ENCODE measurements at places on chromosomes 3 and 15. TPM values are rescaled to one million over a fixed set of nuclear protein-coding genes. Genes with fewer than 3 reads are reported as not detected.

CASR gene
- polyA plus RNA-seq = 24.9 TPM

DNA sequence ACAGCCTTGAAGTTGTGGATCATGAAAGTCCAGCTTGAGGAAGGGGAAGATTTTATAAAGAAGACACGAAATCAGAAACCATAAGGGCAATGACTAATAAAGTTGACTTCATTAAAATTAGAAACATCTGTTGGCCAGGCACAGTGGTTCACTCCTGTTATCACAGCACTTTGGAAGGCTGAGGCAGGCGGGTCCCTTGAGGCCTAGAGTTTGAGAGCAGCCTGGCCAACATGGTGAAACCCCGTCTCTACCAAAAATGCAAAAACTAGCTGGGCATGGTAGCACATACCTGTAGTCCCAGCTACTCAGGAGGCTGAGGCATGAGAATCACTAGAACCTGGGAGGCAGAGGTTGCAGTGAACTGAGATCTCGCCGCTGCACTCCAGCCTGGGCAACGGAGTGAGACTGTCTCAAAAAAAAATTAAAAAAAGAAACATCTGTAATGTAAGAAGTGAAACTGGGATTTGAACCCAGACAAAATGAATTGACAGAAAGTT lies 7.9 kb upstream of the UBXN7 start:
- no peak for DNase-seq

VEPH1 gene
- polyA plus RNA-seq = 56.0 TPM

EXD1 gene
- polyA plus RNA-seq = 0.07 TPM

CMSS1 gene
- polyA plus RNA-seq = 47.6 TPM

GOLGA8T gene
- 0.35 TPM for polyA plus RNA-seq

DNA sequence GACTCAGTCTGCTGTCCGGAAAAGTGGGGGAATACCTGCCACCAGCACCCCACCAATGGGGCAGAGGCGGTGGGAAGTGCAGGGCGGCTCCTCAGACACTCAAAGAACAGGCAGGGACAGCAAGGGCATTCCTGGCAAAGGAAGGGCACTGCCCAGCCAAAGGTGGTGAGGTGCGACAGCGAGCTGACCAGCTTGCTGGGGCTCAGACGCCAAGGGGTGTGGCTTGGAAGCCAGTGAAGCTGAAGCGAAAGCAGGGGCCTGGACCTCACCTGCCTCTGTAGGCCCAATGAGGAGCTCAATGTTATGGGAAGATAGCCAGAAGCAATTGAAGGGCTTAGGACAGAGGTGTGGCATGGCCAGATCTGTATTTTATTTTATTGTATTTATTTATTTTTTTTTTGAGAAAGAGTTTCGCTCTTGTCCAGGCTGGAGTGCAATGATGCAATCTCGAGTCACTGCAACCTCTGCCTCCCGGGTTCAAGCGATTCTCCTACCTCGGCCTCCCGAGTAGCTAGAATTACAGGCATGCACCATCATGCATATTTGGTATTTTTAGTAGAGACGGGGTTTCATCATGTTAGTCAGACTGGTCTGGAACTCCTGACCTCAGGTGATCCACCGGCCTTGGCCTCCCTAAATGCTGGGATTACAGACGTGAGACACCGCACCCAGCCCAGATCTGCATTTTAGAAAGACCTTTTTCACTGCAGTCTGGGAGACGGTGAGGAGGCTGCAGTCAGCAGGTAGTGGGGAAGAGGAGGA lies 4.4 kb upstream of the LMAN1L start:
- DNase-seq = no peak

DNA sequence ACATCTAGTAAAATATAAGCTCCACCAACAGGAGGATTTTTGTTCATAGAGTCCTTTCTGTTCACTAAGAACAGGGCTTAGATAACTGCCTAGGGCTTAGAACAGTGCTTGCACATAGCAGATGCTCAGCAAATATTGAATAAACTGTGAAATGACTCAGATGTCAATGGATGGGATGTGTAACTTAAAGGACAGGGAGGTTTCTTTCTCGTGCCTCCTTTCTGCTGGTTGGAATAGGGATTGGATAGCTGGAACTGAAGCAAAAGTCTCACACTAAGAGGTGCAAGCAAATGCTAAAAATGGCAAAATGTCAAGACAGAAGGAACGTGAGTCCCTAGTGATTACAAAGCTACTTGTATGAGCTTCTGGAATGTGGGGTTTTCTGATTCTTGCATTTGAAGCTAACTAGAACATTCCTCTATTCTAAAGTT lies 392.8 kb upstream of the WNT5A start:
- no peak for DNase-seq

DNA sequence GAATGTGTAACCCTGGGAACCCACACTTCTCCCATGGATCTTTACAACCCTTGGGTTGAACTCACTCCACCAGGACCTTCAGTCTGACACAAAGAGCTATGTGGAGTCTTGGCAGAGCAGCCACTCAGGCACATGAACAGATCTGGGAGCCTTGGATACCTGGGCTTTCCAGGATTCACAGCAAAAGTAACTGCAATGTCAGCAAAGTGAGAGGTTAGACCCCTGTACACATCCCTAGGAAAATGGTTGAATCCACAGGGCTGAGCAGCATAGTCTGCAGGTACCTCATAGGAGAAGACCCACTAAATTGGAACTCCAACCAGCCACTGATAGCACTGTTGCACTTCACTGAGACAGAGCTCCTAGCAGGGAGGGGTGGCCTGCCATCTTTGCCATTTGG lies 59.6 kb downstream of the ILDR1 start:
- DNase-seq = no peak

FRMD4B gene
- polyA plus RNA-seq = 48.7 TPM

DNA sequence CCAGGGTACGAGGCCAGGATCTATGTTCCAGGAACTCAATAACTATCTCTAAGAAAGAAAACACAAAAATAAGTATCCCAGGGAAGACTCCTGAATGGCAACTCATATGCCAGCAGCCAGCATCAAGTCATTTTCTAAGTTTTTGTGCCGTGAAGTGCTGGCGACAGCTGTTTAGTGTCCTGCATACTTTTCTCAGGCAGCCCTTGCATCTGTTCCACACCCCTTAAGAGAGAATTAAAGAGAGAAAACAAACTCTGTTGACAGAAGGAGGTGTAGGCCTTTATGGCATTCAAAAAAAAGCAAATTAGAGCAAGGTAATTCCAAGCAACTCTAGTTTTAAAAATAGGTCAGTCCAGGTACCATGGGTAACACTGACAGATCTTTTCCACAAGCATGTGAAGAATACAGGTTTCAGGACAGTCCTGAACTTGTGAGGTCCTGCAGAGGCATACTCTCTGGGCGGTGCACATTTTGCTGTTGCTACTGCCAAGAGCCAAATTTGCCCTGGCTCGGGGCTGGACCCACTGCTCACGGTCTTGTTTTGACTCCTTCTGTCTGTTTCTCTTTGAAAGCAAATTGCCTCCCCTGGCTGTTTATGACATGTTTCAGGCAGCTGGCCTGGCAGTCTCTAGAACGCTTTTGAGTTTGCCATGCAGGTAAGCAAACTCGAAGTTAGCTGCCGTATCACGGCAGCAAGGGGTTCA lies 252.1 kb upstream of the ADAMTS9 start:
- DNase-seq = no peak

DNA sequence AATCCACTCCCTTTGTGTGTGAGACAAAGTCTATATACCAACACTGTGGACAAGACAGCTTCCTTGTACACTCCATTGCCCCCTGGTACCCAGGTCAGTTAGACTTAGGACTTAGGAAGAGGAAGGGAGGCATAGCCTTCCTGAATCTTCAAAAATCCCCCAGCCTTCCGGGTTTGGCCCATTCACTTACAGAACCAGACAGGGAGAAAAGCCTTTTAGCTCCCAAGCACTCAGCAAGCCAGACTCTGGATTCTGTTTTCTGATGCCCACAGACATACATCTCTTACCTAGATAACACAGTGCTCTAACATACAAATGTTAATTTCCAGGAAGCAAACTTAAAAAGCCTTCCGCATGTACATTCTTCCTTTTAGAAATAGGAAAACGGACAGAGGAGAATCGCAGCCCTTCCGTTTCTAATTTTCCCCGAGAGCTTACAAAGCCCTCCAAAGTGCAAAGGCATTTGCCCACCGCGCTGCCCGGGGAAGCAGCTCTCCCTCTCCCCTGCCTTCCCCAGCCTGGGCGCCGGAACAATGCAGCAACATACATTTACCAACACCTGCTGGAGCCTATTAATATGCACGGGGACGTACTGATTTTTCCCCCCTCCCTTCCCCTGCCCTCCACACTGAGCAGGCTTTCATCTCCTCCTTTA lies 442.0 kb downstream of the MAGI1 start:
- DNase-seq = peak; percentile 14

C3orf80 gene
- polyA plus RNA-seq = 0.45 TPM

ZNF80 gene
- polyA plus RNA-seq = 0.15 TPM

- no peak for DNase-seq
Observed at GRCh38 chr3:16599694-16600093, 5.5 kb downstream of the DAZL start.

DGKG gene
- 0.43 TPM for polyA plus RNA-seq

GRCh38 chr3:97967966-97968365 lies 4.3 kb downstream of the RIOX2 start:
- no peak for DNase-seq

DNA sequence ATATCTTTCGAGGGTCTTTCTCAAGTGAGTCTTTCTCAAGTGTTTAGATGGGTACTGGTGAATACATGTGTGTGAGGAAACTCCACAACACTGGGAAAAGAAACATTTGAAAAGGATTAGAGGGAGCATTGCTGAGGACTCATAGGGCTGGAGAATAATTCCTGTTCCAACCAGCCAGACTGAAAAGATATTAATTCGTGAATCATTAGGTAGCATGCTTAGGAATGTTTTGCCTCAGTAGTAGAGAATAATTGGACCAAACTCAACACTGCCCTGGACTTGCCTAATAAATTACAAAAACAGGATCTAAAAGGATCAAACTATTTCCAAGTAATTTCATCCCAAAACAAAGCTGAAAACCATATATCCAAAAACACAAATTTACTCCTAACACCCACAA lies 17.3 kb downstream of the PP2D1 start:
- no peak for DNase-seq

GRCh38 chr15:63004211-63004610 lies 38.3 kb upstream of the TPM1 start:
- DNase-seq = no peak

DNA sequence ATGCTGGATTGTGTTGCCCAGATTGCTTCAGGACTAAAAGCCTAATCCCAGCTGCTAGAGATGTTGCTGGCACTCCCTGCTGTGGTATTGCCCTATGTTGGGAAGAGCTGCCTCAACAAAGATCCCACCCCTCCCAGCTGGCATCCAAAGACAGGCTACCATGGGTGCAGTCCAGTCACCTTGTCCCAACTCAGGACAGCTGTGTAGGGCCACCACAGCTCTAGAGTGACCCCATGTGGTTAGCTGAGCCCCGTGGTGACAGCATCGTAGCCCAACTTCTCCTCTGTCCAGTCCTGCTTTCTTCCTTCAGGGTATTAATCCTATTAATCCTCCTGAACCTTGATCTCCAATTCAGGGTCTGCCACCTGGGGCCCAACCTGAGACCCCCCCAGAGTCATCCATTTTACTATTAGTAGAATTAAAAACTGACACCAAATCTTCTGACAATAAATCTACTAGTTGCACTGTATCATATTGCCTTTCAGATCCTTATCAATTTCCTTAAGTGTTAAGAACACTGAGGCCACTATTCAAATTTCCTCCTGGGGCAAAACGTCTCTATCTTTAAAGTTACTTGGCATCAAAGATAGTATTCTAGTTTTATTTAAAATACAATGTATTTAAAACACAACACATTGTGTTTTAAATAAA lies 83.5 kb downstream of the AQP9 start:
- DNase-seq = no peak

VIPR1 gene
- 1.9 TPM for polyA plus RNA-seq

LEKR1 gene
- 3.2 TPM for polyA plus RNA-seq

GRCh38 chr3:126085841-126086240 lies 1.9 kb upstream of the SLC41A3 start:
- DNase-seq = no peak

- peak; percentile 56 for DNase-seq
Observed at GRCh38 chr3:40923651-40924050, 275.7 kb upstream of the CTNNB1 start.

GJD2 gene
- polyA plus RNA-seq = not detected

DNA sequence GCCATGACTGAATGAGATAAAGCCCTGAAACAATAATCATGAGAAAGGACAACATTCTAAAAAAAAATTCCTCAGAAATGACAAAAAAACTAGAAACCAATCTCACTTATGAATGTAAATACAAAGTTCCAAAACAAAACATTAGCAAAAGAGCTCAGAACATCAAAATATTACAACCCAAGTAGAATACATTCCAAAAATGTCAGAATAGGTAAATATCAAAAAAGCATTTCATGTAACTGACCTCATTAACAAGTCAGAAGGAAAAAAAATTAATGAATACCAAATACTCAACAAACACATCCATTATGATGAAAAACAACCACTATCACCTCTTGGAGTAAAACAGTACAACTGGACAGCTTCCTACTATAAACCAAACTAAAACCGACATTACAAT lies 93.1 kb downstream of the DLG1 start:
- DNase-seq = no peak

- DNase-seq = peak; percentile 26
Observed at GRCh38 chr3:179324270-179324754, 1.5 kb downstream of the ZNF639 start.

- no peak for DNase-seq
Observed at GRCh38 chr15:91368611-91369010, 268.6 kb downstream of the SV2B start.

DNA sequence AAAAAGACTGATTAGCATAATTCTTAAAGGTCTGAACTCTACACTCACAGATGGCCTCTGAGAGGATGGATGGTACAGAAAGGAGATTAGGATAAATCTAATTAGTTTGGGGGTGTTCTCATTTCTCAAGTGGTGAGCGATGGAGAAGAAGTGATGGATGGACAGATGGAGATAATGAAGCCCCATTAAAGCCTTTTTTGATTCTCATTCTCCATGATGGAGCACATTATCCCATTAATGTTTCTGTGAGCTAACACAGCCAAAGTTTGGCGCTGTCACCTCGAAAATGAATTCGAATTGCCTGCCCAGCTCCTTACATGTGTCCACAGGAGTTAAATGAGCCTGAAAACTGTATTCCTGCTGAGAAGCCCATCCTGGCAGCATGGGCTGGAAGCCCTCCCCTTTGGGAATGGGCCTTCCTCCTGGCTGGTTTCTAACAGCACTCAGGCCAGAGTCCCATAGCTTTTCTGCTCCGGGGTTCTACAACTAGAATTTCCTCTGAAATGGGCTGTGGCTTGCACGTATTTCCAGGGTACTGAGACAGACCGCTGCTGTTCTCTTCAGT lies 726.0 kb upstream of the CFAP20DC start:
- DNase-seq = no peak

AHSG gene
- polyA plus RNA-seq = 0.62 TPM

GHSR gene
- polyA plus RNA-seq = not detected

GLDN gene
- 0.28 TPM for polyA plus RNA-seq

DNA sequence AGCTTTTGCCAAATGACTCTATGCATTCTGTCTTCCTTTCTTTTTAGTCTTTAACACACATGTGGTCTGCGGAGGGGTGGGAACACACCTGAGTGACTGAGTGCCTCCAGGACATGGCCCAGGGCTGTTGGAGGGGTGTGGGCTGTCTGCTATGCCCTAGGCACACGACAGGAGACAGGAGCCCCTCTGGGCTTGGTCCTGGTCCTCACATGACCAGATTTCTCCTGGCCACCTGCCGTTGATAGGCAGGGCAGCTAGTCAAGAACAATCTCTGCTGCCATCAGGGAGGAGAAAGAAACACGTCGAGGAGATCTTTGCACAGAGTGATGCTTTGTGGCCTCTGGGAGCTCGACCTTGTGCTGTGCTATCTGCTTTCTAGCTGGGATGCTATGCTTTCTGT lies 176.6 kb downstream of the KLF13 start:
- no peak for DNase-seq

- no peak for DNase-seq
Observed at GRCh38 chr3:183644244-183644643, 8.8 kb downstream of the KLHL24 start.

GRCh38 chr3:157859541-157859940 lies 246.7 kb downstream of the SHOX2 start:
- no peak for DNase-seq

TEX55 gene
- polyA plus RNA-seq = not detected

All from left kidney (tissue), 8 donors.